GM10248 (cell line): ENCODE measurements at places on chromosomes 12 and 14.

GRCh38 chr12:66683073-66683472, 4.2 kb upstream of the GRIP1 start:
- DNase-seq, result no peak

DNA sequence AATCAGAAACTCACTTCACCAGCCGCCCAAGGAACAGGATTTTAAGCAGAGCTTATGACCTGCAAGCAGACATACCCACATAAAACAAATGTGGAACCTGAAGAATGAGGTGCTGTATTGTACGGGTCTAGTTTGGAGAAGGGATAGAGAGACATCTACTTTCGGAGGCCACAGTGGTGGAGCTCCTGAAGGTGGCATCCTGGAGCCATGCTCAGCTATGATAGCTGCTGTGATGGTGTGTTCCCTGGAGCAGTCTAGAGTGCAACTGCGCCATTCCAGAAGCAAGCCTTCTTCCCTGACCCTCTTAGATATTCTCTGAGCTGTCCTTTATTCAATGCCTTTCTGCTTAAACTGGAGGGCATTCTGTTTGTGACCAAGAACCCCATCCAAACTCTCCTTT, 402.6 kb downstream of the FUT8 start:
- DNase-seq, result no peak

GRCh38 chr14:52227619-52228222, 39.8 kb upstream of the PTGDR start:
- DNase-seq, result no peak

- DNase-seq, result no peak
Measured at GRCh38 chr14:102811971-102812370, 34.7 kb downstream of the TRAF3 start.

GRCh38 chr12:109580272-109580671, 6.7 kb downstream of the MVK start:
- DNase-seq, result no peak

DNA sequence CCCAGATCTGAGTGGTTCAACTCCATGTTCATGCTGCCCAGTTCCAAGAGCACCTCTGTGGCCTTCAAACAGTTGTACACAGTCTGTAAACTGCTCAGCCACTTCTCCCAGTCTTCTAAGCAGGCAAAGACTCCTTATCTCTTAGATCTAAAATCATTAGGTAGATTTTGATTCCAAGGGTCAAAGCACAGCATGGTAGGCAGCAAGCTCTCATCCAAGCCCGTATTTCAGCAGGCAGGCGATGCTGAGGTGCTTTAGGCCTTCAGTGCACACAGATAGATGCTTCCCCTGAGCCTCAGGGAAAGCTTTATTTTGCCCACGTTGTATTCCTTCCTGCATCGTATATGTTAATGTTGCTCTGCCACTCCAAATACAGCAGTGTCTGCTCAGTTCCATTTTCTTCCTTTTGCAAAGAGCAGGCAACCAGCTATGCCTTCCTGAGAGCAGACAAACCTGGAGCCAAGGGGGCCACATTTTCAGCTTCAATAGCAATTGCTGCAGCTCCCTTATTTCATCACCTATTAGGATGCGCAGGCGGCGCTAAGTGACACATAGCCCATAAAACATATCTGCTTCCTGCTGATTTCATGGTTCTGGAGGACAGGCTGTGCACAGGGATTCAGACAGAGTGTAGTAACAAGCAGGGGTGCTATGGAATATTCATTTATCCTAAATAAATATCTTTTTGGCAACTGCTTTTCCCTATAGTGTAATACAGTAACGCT, 67.5 kb downstream of the ETV6 start:
- DNase-seq, result no peak

GRCh38 chr12:24027352-24027751, 77.9 kb upstream of the SOX5 start:
- no peak for DNase-seq

GRCh38 chr14:34423445-34423844, 38.6 kb downstream of the SPTSSA start:
- no peak for DNase-seq

DNA sequence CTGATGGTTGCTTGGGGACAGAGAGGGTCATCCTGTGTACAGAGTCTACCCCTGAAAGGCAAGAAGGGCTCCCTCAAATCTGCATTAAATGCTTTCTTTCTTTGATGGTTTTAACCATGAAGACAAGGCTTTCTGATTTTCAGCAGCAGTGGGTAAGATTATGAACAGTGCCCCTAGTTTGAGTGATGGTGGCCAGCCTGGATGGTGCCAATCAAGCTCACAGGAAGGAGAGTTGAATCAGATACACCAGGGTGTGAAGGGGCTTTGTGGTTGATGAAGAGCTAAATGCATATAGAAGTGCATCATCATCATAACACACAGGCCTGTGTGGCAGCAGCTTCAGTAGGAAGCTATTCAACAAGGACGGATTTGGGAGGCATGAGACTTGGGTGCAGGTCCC, 5.7 kb downstream of the KRT85 start:
- no peak for DNase-seq

- no peak for DNase-seq
Measured at GRCh38 chr14:97380539-97380941, 583.4 kb downstream of the VRK1 start.

DNA sequence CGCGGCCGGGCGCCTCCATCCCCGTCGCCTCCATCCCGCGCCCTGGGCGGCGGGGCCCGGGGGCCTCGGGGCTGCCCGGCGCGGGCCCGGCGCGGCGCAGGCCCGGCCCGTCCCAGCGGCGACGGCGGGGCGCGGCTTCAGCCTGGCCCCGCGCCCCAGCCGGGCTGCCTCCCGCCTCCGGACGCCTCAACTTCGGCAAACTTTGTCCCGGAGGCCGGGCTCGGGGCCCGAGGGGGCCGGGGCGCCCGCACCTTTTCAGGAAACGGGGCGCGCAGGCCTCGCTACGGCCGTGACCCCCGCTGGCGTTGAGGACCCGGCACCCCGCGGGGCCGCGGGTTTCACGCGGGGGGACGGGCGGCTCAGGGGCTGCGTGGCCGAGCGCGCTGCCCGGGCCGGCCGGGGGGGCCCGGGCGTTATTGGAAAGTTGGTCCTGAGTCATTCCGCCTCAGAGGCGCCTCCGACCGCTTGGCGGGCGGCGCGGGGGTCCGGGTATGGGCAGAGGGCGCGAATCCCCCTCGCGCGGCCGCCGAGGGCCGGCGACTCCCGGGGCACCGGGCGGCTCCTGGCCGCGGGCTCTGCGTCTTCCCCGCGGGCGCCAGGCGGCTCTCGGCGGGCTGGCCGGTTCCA, 575 bp downstream of the TRAF3 start:
- no peak for DNase-seq

- no peak for DNase-seq
Measured at GRCh38 chr12:122722387-122722786, 5.8 kb upstream of the HCAR3 start.
